ENCODE measurements at places on chromosomes 6 and 20. TPM values are rescaled to one million over a fixed set of nuclear protein-coding genes. Genes with fewer than 3 reads are reported as not detected.

- no peaks in the 10 kb centered on the region for H3K4me1 ChIP-seq
- peaks cover 2% of the 10 kb centered on the region for H3K27me3 ChIP-seq
- no peaks in the 10 kb centered on the region for H3K36me3 ChIP-seq
- DNase-seq: no peak
- H3K27ac ChIP-seq: no peak overlapping the region
These were observed 7.0 kb downstream of the EMILIN3 start for GRCh38 chr20:41359541-41360011.

- H3K27ac ChIP-seq: no peak overlapping the region
- H3K27me3 ChIP-seq: no peaks in the 10 kb centered on the region
- H3K36me3 ChIP-seq: no peaks in the 10 kb centered on the region
These were observed 255.8 kb downstream of the HDGFL1 start for GRCh38 chr6:22825210-22825609.

Gene FAM83C
- total RNA-seq: not detected

Gene SMOC2
- total RNA-seq: not detected

- H3K4me1 ChIP-seq: no peaks in the 10 kb centered on the region
- H3K27ac ChIP-seq: no peak overlapping the region
- H3K4me3 ChIP-seq: no peak overlapping the region
These were observed 325.6 kb downstream of the UBE3D start for GRCh38 chr6:82740072-82740471.

DNA sequence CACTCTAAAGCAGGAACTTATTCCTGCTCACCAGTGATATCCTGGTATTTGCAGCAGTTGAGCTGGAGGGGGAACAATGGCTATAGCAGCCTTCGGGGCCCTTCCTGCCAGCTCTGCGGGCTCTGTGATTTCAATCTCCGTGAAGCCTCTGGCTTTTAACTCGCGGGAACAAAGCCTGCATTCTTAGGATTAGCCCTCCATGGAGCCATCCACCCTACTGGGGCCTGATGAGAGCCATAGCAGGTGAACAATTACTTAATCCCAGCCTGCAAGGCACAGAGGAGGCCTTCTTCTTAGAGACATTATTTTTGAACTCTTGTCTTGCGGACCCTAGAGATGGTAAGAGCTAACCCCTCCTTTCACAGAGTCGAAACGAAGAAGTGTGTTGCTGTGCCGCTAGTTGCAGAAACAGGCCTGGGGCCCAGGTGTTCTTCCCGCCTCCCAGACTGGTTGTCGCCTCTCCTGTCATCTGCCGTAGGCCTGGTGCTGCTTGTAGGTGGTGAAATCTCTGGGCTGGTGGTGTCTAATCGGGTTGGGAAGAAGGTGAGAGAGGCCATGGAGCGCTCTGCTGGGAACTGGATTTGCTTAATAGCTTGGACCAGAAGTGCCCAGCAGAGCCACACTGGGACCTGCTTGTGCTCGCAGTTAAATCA is 9.7 kb downstream of the GHRH start:
- DNase-seq: no peak
- no peaks in the 10 kb centered on the region for H3K36me3 ChIP-seq
- H3K4me1 ChIP-seq: no peaks in the 10 kb centered on the region
- no peak overlapping the region for H3K4me3 ChIP-seq
- H3K27ac ChIP-seq: no peak overlapping the region
- peaks cover 5% of the 10 kb centered on the region for H3K27me3 ChIP-seq

- H3K27ac ChIP-seq: no peak overlapping the region
- no peak for DNase-seq
- peak overlapping the region; percentile 60 for H3K4me3 ChIP-seq
- H3K4me1 ChIP-seq: peaks cover 4% of the 10 kb centered on the region
- peaks cover 14% of the 10 kb centered on the region for H3K36me3 ChIP-seq
These were observed 2.3 kb downstream of the SLC2A4RG start for GRCh38 chr20:63741676-63742380.

GRCh38 chr6:157904999-157905398 is 76.7 kb upstream of the SYNJ2 start:
- no peaks in the 10 kb centered on the region for H3K27me3 ChIP-seq
- H3K36me3 ChIP-seq: peaks cover 23% of the 10 kb centered on the region
- DNase-seq: no peak
- H3K27ac ChIP-seq: no peak overlapping the region

GRCh38 chr6:398558-399078 is 7.1 kb downstream of the IRF4 start:
- H3K27ac ChIP-seq: peak overlapping the region; percentile 16
- peak overlapping the region; percentile 10 for H3K4me3 ChIP-seq
- H3K27me3 ChIP-seq: no peaks in the 10 kb centered on the region
- peaks cover 89% of the 10 kb centered on the region for H3K36me3 ChIP-seq
- H3K4me1 ChIP-seq: peaks cover 87% of the 10 kb centered on the region

Gene TREM1
- not detected for total RNA-seq

Gene ATP9A
- not detected for total RNA-seq

Gene ELOVL4
- 0.55 TPM for total RNA-seq

GRCh38 chr20:57352305-57352704 is 1.2 kb downstream of the RAE1 start:
- peaks cover 25% of the 10 kb centered on the region for H3K4me1 ChIP-seq
- H3K27me3 ChIP-seq: no peaks in the 10 kb centered on the region
- peak overlapping the region; percentile 91 for H3K27ac ChIP-seq
- no peak for DNase-seq
- peaks cover 30% of the 10 kb centered on the region for H3K36me3 ChIP-seq

DNA sequence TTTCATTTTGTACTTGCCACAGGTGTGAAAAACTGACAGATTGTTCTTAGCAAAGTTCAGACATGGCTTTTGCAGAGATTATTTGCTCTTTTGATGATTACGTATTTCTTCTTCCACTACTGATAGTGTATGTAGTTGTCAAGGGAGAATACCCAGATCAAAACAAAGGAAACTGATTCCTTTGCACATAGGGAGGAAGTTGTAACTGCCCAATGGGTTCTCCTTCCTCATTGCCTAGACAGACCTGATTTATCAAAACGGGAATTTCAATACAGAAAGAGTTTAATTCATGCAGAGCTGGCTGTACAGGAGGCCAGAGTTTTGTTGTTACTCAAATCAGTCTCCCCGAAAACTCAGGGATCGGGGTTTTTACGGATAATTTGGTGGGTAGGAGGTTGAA is 214.7 kb downstream of the BCAS1 start:
- peaks cover 15% of the 10 kb centered on the region for H3K36me3 ChIP-seq
- peaks cover 47% of the 10 kb centered on the region for H3K4me1 ChIP-seq
- no peak overlapping the region for H3K27ac ChIP-seq
- DNase-seq: no peak

Gene PMEPA1
- total RNA-seq: 0.37 TPM

Gene ETV7
- 4.6 TPM for total RNA-seq

DNA sequence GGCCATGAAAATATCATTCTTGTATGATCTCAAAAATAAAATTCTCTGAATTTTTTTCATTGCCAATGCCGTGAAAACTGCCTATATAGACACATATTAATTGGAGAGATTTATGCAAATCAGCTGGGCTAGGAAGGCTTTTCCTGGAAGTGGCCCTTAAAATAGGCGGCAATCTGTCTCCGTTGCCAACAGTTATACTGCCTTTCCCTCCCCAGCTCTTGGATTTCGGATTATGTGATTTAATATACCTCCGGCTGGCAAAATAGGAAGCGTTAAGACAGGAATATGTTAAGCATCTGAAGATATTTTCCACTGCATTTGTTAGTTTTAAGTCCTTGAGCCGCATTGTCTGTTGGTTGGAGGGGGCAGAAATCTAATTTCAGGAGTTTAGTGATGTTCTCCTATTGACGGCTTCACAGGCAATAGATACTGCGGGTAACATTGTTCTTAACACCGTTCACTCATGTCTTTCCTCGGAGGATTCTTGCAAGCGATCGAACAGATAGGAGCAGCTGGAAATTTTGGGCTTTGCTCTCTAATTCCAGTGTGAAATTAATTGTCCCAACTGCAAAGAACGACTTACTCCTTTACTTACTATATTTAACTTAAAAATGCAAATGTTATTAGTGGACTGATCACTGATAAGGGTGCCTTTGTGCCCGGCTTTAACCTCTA is 113.3 kb downstream of the LINC00237 start:
- H3K36me3 ChIP-seq: no peaks in the 10 kb centered on the region
- DNase-seq: no peak
- no peaks in the 10 kb centered on the region for H3K4me1 ChIP-seq
- H3K27ac ChIP-seq: no peak overlapping the region
- no peak overlapping the region for H3K4me3 ChIP-seq

- peaks cover 86% of the 10 kb centered on the region for H3K36me3 ChIP-seq
- H3K4me1 ChIP-seq: peaks cover 94% of the 10 kb centered on the region
- H3K4me3 ChIP-seq: peak overlapping the region; percentile 67
- H3K27me3 ChIP-seq: no peaks in the 10 kb centered on the region
- DNase-seq: peak; percentile 86
These were observed 111.7 kb downstream of the PREX1 start for GRCh38 chr20:48716086-48716485.

GRCh38 chr6:45595010-45595851 is 217.5 kb upstream of the SUPT3H start:
- H3K27ac ChIP-seq: no peak overlapping the region
- H3K4me1 ChIP-seq: peaks cover 30% of the 10 kb centered on the region
- no peak overlapping the region for H3K4me3 ChIP-seq
- H3K27me3 ChIP-seq: no peaks in the 10 kb centered on the region

Gene SAMD10
- total RNA-seq: 12.5 TPM

GRCh38 chr20:37796121-37796520 is 102.3 kb downstream of the CTNNBL1 start:
- H3K27me3 ChIP-seq: no peaks in the 10 kb centered on the region
- no peaks in the 10 kb centered on the region for H3K4me1 ChIP-seq
- no peak for DNase-seq
- H3K36me3 ChIP-seq: peaks cover 26% of the 10 kb centered on the region
- no peak overlapping the region for H3K4me3 ChIP-seq

DNA sequence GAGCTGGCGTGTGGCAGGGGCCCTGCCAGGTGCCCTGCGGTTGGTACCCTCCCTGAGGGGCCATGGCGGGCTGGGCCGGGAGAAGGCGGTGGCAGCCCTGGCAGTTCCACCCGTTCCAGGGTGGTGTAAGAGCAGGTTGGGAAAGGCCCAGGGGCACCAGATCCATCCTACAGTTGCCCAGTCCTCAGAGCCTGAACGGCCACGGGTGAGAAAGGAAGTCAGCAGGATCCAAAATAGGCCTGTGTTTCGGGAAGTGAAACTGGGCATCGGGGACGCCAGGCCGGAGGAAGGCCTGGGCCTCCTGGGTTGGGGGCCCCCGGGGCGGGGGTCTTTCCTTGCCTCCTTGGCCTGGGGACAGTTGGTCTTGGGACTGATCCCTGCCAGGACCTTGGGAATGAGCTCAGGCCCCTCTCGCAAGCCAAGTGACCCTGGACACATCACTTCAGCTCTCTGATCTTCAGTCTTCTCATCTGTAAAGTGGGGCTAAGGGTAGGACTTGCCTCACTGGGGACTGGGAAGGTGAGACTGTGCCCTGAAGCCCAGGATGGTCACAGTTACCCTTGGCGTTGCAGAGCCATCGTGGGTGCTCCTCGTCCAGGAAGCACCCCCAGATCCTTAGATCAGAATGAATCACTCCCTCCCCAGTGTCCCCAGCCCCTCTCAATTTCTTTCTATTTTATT is 18.1 kb upstream of the NOL4L start:
- H3K4me3 ChIP-seq: no peak overlapping the region
- DNase-seq: no peak

GRCh38 chr20:53824779-53825178 is 231.1 kb upstream of the ZNF217 start:
- no peaks in the 10 kb centered on the region for H3K27me3 ChIP-seq
- H3K4me3 ChIP-seq: no peak overlapping the region
- no peak overlapping the region for H3K27ac ChIP-seq
- peaks cover 4% of the 10 kb centered on the region for H3K36me3 ChIP-seq
- DNase-seq: no peak

Gene CRYBG1
- 34.9 TPM for total RNA-seq

Gene DACT2
- total RNA-seq: not detected

Gene KCNG1
- not detected for total RNA-seq

DNA sequence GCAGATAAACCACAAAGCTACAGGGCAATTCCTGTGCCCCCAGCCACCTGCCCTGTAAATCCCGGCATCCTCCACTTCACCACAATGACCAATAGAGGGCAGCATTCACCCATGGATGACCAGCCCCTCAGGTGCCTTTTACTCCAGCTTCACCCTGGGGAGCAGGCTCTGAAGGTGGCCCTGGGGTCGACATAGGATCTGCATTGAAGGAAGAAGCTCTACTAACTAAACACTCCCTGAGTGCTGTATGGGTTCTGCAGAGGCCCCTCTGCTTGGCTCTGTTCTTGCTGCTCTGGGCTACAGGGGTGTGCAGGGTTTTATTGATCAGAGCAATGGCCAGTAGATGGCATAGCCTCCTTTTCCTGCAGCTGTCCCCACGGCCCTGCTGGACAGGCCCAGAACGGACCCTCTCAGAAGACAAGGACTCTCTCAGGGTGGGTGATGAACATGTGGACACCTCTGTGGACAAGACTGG is 20.3 kb downstream of the CST4 start:
- H3K27ac ChIP-seq: no peak overlapping the region
- H3K4me3 ChIP-seq: no peak overlapping the region
- peaks cover 2% of the 10 kb centered on the region for H3K27me3 ChIP-seq
- DNase-seq: peak; percentile 57

DNA sequence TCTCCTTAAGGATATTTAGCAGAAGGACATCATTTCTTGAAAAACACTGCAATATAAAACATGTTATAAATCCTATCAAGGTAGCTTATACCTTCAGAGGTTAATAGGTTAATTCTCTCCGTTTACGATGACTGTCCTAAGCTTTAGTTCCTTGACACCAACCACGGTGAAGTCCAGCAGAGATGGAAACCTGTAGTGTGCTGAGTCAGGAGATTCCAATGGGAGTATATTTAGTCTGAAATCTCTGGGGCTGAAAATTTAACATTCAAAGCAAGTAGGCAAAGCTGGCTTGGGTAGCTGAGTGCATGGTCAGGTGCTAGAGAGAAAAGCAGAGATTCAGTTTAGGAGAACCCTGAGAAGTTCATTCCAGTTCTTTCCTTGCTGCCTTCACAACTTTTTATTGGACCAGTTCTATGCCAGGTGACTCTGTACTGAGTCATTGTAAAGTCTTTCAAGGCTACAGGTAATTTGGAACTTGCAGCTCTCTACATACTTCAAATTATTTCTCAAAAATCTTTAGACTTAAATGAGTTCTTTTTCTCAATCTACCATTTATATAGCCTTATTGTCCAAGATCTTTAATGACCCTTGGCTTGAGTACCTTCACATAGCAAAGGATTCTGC is 1009.4 kb upstream of the FLRT3 start:
- H3K4me3 ChIP-seq: no peak overlapping the region
- H3K36me3 ChIP-seq: no peaks in the 10 kb centered on the region
- H3K27me3 ChIP-seq: no peaks in the 10 kb centered on the region
- DNase-seq: no peak
- H3K27ac ChIP-seq: no peak overlapping the region

GRCh38 chr6:161347125-161347524 is 73.3 kb upstream of the AGPAT4 start:
- no peak for DNase-seq
- H3K36me3 ChIP-seq: no peaks in the 10 kb centered on the region
- H3K27ac ChIP-seq: no peak overlapping the region

Gene RUNX2
- 3.0 TPM for total RNA-seq

Data from activated CD8-positive, alpha-beta T cell treated with anti-CD3 and anti-CD28 coated beads, Interleukin-2, amount 10 ng/mL, durations not matched to agents 7 days and 5 days (primary cell).